ENCODE measurements at places on chromosomes 5 and 9.

DNA sequence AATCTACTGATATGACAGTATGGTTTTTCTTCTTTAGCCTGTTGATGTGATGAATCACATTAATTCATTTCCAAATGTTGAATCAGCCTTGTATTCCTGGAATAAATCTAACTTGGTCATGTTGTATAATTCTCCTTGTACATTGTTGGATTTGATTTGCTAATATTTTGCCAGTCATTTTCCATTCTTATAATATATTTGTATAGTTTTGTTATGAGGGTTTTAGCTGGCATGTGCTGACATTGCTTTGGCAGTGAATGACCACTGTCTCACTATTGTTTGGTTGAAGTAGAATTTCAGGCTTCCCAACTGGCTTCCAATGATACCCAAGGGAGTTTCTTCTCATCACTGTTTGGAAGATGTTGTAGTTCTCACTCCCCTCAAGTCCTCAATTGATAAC is 983.0 kb upstream of the PTPRD start:
- peak; percentile 15 for DNase-seq

GRCh38 chr9:135796784-135797485 is 95.0 kb downstream of the KCNT1 start:
- no peak for DNase-seq

GRCh38 chr9:93942161-93942560 is 13.0 kb downstream of the BARX1 start:
- DNase-seq = no peak

DNA sequence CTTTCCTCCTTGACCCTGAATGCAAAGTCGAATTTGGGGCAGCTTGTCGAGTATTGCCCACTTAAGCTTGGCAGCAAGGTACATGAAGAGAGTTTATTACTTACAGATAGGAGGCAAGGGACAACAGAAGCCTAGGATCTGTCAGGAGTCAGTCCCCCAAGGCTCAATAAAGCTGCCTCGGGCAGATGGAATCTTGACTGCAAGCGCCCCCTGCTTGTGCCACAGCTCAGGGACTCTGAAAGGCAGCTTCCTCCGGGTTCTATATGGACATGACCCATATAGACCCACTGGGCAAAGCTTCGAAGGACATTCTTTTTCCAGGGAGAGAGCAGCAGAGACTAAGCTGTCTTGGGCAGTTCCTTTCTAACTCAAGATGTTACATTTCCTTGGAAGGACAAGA is 971.5 kb downstream of the EFNA5 start:
- no peak for DNase-seq

DNA sequence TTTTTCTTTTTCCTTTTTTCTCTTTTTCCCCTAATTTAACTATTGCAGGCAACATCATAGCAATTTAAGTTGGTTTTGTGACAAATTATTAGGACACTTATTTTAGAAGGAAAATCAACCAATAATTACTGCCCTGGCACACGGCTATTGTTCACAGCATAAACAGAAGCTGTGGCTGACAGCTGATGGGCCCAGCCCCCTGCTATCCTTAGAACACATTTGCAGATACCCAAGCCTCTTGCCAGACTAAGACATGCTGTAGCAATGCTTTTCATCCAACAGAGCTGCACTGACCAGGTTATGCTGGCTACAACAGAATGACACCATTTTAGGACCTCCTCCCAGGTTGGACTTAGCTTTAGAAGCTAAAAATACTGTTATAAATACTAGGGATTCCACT is 852.7 kb upstream of the DMAC1 start:
- no peak for DNase-seq

GRCh38 chr5:61397238-61397637 is 65.2 kb downstream of the ZSWIM6 start:
- DNase-seq = no peak

GRCh38 chr9:85155352-85155751 is 485.8 kb downstream of the NTRK2 start:
- DNase-seq = no peak

DNA sequence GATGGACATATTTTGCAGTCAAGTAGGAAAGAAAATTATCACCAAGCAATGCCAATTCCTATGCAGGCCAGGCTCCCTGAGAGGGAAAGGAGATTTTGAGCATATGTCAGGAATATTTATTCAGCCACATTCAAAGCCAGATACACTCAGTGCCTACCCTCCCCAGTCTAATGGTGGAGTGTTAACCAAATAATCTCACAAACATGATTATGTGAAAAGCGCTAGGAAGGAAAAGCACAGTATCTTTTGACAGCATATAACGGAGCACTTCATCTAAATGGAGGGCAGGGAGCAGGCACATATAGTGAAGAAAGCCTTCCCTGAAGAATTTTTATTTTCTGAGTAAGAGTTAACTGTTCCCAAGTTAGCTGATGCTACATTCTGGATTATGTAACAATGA is 80.3 kb upstream of the SLC30A5 start:
- no peak for DNase-seq

DNA sequence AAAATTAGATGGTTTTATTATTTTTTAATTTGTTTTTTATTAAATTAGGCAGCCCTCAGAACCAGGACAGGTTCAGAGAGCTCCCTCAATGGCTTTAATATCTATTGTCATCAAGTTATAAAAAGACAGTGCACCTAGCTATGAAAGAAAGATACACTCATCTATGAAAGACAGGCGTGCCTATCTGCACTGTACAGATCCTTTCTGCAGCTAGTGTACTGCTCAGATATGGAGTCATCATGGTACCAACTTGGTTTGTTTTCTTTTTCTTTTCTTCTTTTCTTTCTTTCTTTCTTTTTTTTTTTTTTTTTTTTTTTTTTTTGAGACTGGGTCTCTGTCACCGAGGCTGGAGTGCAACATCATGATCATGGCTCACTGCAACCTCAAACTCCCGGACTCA is 54.8 kb upstream of the GPBP1 start:
- no peak for DNase-seq

DNA sequence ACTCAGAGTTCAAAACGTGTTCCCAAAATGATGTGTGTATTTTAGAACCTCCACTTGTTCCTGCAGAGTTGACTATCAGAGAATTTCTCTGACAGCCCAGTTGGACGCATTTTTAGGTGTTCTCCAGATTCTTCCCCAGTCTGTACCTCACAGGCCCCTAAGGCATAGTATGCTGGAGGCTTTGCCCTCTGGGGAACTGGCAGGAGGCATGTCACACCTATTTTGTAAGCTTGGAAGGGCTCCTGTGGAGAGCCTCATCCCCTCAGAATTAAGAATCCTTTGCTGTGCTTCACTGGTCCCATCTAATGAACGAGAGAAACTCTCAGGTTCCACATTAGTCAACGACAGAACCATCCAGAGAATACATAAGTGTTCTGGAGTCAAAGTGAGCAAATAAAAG is 144.1 kb upstream of the SLC30A5 start:
- DNase-seq = no peak

GRCh38 chr9:131937451-131937850 is 142.2 kb downstream of the MED27 start:
- no peak for DNase-seq

GRCh38 chr9:126439883-126440653 is 113.4 kb downstream of the MVB12B start:
- DNase-seq = no peak

GRCh38 chr5:106140101-106140500 is 1530.6 kb downstream of the EFNA5 start:
- no peak for DNase-seq

- DNase-seq = no peak
Measured at GRCh38 chr5:143078313-143078712, 308.1 kb downstream of the ARHGAP26 start.

DNA sequence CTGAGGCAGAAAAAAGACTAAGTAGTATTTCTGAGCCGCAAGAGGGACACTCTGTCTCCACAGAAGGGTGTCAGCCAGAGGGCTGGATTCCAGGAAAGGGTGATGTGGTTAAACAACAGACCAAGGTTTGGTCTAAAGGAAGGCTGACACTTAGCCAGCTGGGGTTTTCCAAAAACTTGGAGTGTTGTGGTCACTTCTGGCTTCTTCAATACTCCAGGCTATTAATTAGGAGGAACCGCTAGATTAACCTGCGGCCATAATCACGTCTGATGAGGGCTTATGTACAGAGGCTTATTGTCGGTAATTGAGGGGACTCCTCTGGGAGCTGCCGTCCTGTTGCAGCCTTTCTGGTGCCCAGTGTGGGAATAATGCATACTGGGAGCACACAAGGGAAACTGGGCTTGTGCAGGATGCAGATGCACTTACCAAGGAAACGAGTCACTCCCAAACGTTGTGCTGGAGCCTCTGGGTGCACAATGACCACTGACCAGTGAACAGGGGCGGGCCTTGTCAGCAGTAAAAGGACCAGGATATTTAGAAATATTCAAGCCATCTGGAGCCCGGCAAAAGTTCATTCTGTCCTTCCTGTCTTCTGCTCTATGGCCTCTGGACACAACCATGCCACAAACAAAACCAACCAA is 70.2 kb upstream of the TUT7 start:
- no peak for DNase-seq

DNA sequence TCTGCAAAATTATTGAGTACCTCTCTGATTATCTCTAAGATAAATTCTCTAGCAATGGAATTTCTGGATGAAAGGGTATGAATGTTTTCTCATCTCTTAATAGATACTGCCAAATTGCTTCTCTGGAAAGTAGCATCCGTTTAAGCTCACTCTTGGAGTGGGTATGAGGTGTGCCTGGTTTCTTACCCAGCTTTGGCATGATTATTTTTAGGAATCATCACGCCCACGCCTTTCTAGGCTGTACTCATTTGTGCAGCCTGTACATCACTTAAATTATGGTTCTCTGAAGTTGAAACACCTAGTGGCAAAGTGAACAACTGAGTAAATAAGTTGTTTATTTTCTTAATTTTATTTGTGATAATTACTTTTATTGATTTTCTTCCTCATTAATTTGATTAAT is 156.5 kb upstream of the IL12B start:
- no peak for DNase-seq

- DNase-seq = no peak
Measured at GRCh38 chr5:172840432-172841154, 6.5 kb downstream of the ERGIC1 start.

DNA sequence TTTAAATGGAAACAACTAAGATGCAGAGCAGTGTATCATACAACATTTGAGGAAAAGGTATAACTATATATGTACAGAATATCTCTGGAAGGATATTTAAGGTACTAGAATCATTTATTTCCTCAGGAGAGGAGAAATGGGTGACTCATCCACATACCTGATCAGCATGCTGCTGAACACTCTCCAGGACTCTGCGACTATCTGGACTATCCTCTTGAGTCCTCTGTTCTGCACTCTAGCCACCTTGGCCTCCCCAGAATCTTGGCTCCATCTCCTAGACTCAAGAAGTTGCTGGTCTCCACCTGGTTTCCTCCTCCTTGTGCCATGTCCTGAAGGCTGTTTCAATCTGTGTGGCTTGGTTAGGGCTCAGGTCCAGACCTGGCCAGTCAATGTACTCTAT is 8.8 kb upstream of the PRDM6 start:
- no peak for DNase-seq

GRCh38 chr9:127307802-127308201 is 43.2 kb downstream of the GARNL3 start:
- no peak for DNase-seq

GRCh38 chr5:39415201-39415600 is 9.6 kb downstream of the DAB2 start:
- no peak for DNase-seq

DNA sequence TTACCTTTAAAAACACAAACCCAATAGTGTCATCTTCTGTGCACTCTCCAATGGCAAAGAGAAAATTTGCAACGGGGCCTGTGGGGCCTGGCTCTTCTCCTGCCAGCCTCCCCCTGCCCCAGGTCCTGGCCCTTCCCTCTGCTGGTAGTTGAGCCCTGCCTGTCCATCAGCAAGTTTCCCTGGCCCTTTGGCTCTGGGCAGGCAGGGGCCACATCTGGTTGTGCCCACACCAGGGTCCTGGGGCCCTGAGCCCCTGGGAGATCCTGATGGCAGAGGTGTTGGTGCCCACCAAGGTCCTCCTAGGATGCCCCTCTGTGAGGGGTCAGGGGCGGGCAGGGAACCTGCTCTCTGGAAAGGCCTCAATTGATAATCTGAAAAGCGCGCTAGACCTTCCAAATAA is 157.3 kb downstream of the DAB2IP start:
- DNase-seq = no peak

DNA sequence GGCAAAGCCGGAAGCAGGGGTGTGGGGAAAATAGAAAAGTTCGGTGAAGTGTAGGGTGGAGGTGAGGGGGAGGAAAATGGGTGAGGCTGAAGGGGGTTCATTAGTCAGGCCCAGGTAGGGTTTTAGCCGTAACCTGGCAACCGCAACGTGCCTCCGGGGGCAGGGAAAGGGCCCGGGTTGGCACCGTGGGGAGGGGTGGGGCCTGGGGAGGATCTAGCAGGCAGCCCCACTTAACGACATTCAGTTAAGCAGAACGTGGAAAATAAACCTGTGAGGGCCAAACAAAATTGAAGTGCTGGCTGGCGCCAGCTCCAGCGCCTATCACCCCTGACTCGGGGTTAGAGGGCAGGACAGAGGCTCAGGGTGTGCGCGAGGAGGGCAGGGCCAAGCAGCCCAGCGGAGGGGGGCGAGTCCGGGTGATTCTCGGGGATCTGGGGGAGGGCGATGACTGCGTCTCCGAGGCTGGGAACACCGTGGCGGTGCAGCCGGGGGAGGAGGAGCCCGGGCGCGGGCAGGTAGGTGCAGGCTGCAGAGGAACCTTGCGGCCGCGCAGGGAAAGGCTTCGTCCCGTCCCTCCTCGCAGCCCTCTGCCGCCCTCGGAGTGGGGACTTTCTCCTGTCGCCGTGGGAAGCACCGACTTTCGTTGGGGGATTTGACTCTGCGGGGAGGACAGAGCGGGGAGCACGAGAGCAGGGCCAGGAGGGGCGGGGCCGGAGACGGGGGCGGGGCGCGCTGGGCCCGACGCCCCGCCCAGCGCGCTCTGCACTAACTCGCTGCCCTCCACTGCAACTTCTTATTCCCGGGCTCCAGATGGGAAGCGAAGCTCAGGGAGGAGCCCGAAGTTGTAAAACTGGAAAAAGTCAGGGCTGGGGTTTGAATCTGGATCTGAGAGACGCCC is 5.1 kb downstream of the RGS14 start:
- no peak for DNase-seq

DNA sequence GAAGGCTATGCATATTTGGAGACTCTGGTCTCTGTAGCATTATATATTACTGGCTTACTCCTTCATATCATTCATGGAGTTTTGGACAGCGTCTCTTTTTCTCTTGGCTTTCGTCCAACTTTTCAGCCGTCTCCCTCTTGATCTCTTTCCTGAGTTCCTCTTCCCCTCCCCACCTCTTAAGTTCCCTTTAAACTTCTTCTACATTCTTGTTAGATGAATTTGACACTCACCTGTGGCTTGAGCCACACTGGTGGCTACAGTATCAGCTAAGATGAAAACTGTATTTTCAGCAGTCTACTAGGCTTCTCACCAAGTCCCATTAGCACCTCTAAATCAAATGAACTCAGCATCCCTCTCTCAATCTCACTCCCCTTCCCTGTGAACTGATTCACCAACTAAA is 128.1 kb downstream of the STARD4 start:
- peak; percentile 20 for DNase-seq
